ENCODE measurements at places on chromosomes 6 and 20. TPM values are rescaled to one million over a fixed set of nuclear protein-coding genes. Genes with fewer than 3 reads are reported as not detected.

SLC22A7 gene
- not detected for total RNA-seq

MTHFD1L gene
- 4.3 TPM for total RNA-seq

SSTR4 gene
- not detected for total RNA-seq

HLA-DOA gene
- 1.2 TPM for total RNA-seq

ZBTB46 gene
- 1.1 TPM for total RNA-seq

WFDC12 gene
- not detected for total RNA-seq

- DNase-seq = no peak
Observed at GRCh38 chr6:158815379-158815724, 3.8 kb downstream of the EZR start.

DNA sequence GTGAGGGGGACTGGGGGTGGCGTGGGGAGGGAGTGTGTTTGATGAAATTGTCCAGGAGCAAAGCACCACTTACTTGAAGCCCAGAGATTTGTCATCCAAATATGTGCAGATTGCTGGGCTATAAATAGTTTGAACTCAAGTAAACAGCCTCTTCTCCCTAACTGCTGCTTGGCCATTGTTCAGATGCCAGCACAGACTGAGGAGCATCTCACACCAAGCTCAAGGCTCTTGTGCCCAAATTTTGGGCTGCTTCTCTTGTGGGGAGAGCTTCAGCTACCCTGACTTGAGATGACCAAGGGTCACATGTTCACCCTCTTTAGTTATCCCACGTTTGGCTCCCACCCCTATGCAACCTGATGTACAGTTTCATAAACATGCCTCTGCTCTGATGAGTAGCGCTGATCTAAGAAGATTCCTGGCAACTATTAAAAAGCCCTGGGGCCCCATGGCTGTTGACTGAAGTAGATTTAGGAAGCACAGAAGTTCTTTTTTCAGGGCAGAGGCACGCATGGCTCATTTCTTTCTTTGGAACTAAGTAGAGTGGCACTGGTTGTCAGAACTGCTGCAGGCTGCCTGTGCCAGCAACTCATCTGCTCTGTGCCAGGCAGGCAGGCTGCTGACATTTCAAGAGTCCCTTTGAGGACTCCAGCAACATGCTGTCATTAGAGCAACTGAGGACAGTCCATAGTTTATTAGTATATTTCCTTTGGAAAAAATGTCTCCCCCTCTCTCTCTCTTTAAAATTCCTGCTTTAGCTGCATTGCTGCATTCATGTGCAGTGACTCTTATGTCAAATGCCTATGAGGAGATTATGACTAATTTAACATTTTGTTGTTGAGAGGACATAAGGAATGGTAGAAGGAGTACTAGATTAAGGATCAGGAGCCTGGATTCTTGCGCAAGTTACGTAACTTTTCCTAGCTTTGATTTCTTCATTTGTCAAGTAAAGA is 9.6 kb upstream of the PKIG start:
- DNase-seq = no peak

DNA sequence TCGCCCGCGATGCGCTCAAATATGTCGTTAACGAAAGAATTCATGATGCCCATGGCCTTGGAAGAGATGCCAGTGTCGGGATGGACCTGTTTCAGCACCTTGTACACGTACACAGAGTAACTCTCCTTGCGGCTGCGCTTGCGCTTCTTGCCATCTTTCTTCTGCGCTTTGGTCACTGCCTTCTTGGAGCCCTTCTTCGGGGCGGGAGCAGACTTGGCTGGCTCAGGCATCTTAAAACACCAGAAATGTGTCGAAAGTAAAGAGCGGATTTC is 36.4 kb downstream of the HFE start:
- DNase-seq = peak; percentile 78

DNA sequence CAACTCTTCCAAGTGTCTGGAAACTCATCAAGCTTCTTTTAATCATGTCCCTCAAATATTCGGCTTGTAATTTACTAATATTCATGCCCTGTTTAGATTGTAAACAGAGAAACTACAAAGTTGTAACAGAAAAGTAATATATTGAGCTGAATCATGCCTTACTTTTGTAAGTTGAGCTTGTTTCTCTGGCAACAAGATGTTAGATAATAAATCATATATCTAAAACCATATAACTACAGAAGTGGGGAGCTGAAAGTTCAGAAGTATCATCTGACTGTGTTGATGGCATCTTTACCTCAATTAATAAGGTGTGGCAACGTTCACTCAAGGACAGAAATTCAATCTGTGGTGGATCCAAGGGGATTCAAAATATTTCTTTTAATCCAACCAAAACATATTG is 263.9 kb downstream of the PLCB1 start:
- no peak for DNase-seq

DNA sequence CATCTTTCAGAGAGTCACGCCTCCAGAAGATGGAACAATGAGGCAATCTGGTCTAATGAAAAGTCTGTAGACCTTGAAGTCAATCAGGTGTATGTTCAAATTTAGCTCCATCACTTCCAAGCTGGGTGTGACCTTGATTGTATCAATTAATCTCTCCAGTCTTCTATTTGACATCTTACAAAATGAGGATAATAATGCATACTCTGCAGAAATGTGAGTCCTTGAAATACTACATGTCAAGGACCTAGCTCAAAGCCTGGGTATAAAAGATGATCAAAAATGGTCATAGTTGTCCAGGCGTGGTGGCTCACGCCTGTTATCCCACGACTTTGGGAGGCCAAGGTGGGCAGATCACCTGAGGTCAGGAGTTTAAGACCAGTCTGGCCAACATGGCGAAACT is 29.8 kb downstream of the CGA start:
- DNase-seq = no peak

GRCh38 chr6:17519120-17519519 is 81.0 kb upstream of the FAM8A1 start:
- DNase-seq = no peak

GRCh38 chr6:36340306-36340617 is 3.6 kb upstream of the BNIP5 start:
- DNase-seq = no peak

GRCh38 chr20:24235296-24236175 is 233.9 kb upstream of the SYNDIG1 start:
- DNase-seq = no peak
